ENCODE measurements at places on chromosomes 12 and 14.

DNA sequence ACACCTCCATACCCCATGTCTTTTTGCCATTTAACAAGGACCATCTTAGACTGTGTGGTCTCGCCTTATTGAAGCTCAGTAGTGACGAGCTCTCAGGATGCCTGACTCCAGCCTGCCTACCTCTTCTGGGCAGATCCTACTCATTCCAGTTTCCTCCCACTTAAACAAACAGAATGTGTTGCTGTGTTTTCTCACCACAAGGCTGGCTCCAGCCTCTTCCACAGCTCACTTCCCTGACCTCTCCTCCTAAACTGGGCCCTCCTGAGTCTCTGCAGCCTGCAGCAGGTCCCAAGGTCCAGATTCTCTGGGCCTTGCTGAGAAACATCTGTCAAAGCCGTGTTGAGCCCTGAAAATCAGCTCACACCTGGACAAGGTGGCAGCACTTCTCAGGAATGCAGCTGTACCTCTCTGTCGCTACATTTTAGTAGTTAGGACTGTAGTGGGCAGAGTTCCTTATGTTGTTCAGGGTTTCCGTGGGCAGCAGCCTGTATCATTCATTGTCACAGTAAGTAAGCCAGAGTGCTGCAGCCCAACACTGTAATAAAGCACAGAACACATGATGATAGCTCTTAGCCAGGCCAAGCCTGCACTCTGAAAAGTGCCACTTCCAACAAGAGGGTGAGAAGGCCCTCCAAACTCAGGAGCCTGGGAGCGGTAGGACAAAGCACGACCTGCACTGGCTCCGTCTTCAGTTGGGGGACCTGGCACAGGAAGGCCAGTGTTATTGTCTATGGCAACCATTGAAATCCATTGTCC is 68.5 kb downstream of the NKX2-1 start:
- no peak for DNase-seq

- no peak for DNase-seq
These were observed 49.9 kb upstream of the OR4E1 start for GRCh38 chr14:21723431-21724045.

- DNase-seq = no peak
These were observed 123.0 kb downstream of the PRKD1 start for GRCh38 chr14:29804481-29805266.

- DNase-seq = no peak
These were observed 25.2 kb upstream of the TSPAN8 start for GRCh38 chr12:71183018-71183417.

GRCh38 chr12:32382226-32382625 is 17.1 kb upstream of the FGD4 start:
- no peak for DNase-seq

- peak; percentile 28 for DNase-seq
These were observed 105.5 kb downstream of the GPATCH2L start for GRCh38 chr14:76257111-76257803.

DNA sequence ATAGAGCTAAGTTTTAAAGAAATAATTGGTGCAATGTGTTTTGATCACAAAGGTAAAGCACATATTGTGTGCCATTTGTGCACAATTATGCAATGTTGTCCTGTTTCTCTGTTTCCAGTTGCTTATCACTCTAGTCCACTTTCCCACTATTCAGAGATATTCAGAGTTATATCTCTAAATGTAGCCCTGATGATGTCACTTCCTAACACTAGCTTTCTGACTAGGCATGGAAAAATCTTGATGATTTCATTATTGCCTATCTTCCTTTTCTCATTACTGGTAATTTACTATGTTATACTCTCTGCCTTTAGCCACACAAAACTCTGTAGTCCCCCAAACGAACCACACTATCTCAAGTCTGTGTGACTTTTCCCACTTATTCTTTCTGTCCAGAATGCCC is 221.2 kb downstream of the TRHDE start:
- no peak for DNase-seq

DNA sequence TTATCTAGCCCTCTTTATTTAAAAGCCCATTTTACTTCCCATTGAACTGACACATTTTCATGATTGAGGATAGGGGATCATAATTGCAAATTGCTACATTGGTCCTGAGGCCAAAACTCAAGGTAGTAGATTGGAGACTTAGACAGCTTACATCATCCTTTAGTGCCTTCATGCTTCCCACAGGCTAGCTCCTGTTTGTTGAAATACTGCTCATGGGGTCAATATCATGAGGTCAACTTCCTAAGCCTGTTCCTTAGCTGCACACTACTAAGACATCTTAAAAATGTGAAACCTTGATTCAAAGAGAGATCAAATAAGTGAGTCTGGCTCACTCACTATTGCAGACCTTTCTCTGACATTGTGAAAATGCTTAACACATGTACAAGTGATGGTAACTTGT is 113.0 kb downstream of the TBC1D30 start:
- no peak for DNase-seq

GRCh38 chr12:3761116-3761735 is 8.3 kb upstream of the CRACR2A start:
- no peak for DNase-seq

- peak; percentile 10 for DNase-seq
These were observed 51.2 kb upstream of the AEBP2 start for GRCh38 chr12:19388131-19388549.

- DNase-seq = no peak
These were observed 1.9 kb upstream of the KRT85 start for GRCh38 chr12:52369211-52369610.

DNA sequence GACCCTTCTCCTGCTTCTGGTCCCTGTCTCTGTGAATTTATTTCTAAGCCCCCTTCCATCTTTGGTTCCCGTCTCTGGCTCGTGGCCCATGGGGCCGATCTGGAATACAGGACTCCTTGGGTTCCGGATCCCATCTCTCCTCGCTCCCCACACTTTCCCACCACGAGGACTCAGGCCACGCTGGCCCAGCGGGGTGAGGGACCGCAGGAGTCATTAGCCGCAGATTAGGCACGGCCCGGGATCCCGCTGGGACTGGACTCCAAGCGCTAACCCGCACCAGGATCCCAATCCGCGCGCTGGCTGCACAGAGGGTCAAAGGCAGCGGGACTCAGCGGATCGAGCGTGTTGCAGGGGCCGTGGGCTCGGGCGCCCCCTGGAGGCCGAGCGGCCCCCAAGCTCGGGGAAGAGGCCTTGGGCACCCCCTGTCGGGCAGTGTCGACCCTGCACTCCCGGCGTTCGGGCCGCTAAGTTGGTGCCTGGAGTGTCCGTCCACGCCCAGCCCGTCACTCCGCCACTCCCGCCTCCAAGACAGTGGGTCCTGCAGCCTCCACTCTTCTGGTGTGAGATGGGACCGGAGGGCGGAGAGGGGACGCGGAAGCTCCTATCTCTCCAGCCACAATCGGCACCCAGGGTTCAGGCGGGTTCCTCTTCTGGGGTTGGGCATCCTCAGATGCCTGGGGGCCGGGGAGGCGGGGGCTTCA is 9.5 kb downstream of the SHMT2 start:
- peak; percentile 54 for DNase-seq

GRCh38 chr12:124655698-124656516 is 88.5 kb upstream of the NCOR2 start:
- DNase-seq = no peak

- DNase-seq = no peak
These were observed 43.6 kb downstream of the PLEKHD1 start for GRCh38 chr14:69528143-69528542.

GRCh38 chr14:95313707-95314106 is 6.0 kb downstream of the CLMN start:
- peak; percentile 13 for DNase-seq

DNA sequence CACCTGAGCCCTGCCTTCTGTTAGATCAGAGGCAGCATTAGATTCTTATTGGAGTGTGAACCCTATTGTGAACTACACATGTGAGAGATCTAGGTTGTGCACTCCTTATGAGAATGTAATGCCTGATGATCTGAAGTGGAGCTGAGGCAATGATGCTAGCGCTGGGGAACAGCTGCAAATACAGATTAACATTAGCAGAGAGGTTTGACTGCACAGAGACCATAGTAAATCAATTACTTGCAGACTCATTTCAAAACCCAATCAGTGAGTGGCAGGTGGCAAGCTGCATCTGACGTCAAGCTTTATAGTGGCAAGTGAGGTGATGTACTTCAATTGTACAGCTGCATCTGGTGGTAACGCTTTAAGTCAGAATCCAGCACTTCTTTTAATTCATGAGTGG is 141.6 kb downstream of the GPHN start:
- no peak for DNase-seq

- no peak for DNase-seq
These were observed 141.4 kb downstream of the MYRFL start for GRCh38 chr12:69966409-69966808.

DNA sequence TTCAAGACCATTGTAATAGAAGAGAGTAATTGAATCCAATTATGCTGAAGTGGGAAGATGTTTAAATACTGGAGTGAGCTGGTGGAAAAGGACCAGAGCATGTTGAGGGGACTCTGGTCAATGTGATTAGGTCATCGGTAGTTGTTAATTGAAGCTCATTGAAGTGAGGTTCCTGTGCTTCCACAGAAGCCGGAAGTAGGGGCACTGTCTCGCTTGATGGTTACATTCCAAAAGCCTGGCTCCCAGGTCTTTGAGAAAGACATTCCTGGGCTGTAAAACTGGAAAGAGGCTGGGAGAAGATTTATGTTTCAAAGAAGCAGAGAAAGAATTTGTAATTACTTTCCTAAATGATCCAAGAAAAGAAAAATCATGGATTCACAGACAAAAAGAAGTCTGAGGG is 12.3 kb upstream of the CLECL1 start:
- no peak for DNase-seq

DNA sequence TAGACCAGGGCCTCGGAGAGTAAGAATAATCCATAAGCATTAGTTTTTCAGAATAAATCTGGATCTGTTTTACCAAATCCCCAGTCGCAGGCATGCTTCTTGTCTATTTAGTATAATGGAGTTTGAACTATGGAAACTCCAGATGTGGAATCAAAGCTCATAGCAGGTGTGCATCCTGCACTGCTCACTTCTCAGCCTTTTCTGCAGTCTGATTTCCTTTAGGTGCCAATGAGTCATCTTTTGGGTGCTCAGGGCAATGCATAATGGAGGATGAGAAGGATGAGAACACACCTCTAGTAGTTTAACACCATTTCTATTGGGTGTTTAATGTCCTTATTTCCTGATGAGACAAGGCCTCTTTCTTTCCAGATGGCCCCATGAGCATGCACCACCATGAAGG is 961.2 kb downstream of the TMEM121 start:
- DNase-seq = no peak

- DNase-seq = no peak
These were observed 50.4 kb upstream of the PLEKHG3 start for GRCh38 chr14:64653900-64654245.

DNA sequence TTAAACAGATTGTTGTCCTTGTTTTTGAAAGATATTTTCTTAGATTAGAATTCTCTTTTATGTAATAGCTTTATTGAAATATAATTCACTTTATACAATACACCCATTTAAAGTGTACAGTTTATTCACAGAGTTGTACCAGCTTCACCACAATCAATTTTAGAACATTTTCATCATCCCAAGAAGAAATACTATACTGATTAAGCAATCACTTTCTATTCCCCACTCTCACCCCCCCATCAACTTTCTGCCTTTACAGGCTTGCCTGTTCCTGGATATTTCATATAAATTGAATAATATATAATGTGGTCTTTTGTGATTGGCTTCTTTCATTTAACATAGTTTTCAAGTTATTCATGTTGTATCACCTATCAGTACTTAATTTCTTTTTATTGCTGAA is 44.4 kb downstream of the ARHGAP5 start:
- DNase-seq = no peak

- DNase-seq = no peak
These were observed 21.9 kb downstream of the JDP2 start for GRCh38 chr14:75449696-75450095.

DNA sequence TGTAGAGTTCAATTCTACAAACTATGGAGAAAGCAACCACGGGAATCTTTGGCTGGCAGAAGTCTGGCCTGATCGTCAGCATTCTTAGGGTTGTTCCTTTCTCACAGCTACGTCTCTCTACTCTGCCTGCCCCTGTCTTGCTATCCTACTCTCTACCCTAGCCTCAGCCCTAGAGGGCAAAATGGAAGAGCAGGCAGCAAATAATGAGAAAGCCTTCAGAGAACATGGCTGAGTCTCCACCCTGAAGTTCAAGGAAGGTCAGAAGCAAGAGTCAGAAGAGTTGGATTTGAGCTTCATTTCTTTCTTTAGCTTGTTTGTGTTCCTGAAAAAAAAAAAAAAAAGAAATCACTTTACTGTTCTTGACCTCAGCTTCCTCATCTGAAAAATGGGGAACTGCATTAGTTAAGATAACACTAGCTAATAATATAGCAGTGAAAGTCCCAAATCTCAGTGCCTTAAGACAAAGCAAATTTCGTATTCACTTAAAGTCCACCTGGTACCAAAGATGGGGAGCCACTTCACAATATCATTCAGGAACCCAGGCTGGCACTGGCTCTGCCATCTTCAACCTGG is 50.2 kb upstream of the CCND2 start:
- DNase-seq = no peak

GRCh38 chr14:100748403-100748802 is 21.7 kb downstream of the DLK1 start:
- no peak for DNase-seq

DNA sequence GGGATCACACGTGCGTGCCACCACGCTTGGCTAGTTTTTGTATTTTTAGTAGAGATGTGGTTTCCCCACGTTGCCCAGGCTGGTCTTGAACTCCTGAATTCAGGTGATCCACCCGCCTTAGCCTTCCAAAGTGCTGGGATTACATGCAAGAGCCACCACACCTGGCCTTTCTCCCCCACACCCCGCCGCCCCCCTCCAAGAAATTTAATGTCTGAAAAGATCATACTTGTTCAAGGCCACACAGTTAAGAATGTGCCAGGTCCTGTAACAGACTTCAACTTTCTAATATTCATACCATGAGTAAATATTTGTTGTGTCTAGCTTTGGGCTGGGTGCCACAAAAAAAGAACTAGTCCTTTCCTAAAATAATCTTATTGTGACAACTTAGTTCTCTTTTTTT is 9.1 kb downstream of the GATC start:
- DNase-seq = no peak

- DNase-seq = no peak
These were observed 2.3 kb downstream of the PAPLN start for GRCh38 chr14:73239393-73240241.

- no peak for DNase-seq
These were observed 105.0 kb upstream of the PRB2 start for GRCh38 chr12:11500188-11500860.

GRCh38 chr12:31298922-31299321 is 27.0 kb downstream of the SINHCAF start:
- no peak for DNase-seq

GRCh38 chr14:24875991-24876878 is 173.7 kb downstream of the STXBP6 start:
- no peak for DNase-seq

DNA sequence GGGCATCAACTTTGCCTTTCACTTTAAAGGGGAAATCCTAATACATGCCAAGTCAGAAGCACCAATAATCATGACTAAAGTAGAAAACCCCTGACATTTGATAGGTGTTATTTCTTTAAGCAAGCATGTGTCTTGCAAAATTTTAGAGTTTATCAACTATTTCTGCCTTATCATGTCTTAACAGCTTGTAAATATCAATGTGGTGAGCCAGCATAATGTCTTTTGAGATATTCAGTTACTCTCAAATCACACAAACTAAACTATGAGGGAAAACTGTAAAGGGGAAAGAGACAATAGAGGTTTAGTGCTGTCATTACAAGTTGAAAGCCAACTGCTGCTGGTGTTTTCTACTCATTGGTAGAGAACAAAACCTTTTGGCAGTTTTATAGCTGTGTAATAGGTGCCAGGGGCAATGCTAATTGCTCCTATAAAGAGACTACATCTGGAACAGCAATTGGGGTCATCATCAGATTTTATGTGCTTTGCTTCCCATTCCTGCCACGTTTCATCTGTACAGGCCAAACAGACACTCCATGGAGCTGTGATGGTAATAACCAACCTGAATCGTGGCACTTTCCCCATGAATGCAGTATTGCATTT is 1027.4 kb downstream of the FSCB start:
- no peak for DNase-seq

Data from AG09309 (cell line).